Amniotic epithelial cell (primary cell): ENCODE measurements at places on chromosomes 1 and 21.

DNA sequence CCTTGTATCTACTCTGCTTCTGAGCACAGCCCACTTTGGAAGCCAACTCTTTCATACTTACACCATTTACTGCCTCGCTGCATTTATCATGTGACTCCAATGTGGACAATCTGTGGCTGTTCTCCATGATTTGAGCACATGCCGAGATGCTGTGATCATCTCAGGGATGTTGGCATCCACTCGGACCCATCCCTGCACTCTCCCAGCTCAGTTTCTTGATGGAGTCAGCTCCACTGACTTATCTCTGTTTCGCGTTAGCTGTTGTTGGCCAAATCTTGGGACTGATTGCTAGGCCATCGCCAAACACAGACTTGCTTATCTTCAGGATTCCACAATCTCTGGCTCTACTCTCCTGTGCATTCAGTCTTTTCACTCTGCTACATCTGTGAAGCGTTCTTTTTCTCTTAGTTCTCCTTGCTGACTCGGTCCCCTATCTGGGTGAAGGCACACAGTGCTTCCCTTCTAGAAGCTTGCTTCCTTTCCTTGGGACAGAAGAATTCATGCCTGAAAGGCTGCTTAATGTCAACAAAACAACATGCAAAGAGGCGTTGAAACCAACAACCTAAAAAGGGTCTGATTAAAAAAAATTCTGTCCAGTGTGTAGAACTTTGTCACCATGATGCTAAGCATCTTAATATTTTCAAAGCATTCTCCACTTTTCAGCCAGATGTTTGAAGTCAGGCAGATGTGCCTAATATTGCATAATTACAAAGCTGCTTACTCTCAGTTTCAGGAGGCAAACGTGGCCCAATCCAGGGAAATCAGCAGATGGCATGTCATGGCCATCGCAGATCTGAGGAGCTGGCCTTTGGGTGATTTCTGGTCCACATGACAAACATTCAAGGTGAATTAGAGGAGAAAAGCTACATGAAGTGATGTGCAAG, 120.7 kb downstream of the NGF start:
- DNase-seq, result no peak

- peak; percentile 87 for DNase-seq
Measured at GRCh38 chr1:184693011-184693410, 61.6 kb downstream of the EDEM3 start.

DNA sequence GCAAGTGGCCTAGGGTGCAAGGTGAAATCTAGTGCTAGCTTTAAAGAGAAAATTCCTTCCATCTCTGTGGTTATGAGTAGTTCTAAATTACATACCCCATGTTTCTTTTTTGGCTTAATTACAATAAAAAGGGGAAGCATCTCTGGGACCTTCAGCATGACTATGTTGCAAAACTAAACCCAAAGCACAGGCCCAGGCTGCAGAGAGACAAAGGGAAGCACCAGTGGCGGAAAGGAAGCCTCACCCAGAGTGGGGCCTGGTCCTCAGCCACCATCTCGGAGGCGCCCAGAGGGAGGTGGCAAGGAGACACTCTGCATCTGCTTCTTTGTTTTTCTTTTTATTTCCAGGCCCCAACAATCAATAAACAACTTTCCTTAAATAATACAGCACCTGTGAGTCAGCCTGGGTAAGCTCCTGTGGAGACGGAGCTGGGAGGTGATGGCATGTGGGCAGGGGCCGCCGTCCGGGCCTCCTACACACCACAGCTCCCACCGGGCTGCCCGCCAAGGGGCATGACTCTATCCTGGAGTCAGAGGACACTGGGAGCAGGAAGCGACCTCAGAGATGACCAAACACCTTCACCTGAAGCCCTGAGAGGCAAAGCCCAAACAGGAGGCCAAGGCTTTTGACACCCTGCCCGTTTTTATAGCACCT, 21.7 kb downstream of the ITPKB start:
- DNase-seq, result peak; percentile 23

DNA sequence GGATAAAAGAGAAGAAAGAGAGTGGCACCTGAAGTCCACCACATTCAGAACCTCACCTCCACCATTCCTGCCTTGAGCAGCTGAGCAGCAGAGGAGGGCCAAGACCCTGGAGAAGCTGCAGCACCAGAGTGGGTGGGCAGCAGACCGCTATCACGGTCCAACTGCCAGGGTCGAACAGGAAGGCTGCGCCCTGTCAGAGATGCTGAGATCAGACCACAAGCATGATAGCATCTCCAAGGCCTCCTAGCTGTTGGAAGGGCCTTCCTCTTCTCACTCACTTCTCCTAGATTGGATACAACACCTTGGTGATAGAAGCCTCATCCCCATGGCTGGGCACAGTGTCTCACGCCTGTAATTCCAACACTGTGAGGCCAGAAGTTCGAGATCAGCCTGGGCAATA, 12.1 kb upstream of the SLC45A3 start:
- DNase-seq, result no peak

DNA sequence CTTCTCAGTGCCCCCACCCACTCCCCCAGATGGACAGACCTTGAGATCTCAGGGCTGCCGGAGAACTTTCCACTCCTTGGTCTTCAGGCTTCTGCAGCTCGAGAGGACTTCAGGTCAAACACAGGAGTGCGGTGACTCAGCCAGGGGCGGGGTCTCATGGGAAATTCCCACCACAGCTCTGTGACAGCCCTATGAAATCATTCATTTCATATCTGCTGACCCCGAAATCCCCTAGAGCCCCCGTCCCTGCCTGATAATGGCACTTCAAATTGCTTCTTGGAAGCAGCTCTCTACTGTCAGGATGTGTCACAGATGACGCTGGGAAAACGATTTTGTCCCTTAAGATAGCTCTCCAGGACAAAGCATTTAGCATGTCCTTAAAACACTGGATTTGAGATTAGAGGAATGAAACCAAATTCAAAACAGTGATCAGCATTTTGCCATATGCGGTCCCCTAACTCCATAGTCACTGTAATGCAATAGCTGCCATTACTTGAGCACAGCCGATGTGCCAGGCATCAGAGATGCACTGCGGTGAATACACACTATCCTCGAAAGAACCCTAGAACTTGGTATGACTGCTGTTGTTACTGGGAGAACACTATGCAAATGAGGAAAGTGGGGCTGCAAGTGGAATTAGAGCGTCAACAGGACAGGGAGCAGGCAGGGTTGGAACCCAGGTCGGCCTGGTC, at the start of gene TNFRSF9:
Gene TNFRSF9, minus strand, starts transcription at position 95 of the 692 bp plus-strand sequence. CDS start 845 bp downstream, outside the sequence.
- DNase-seq, result peak; percentile 62

GRCh38 chr1:228313536-228314277, 92.9 kb downstream of the TRIM11 start:
- DNase-seq, result no peak
